ENCODE measurements at places on chromosomes 12 and 14. TPM values are rescaled to one million over a fixed set of nuclear protein-coding genes. Genes with fewer than 3 reads are reported as not detected.

Gene B3GNT4
- 0.74 TPM for polyA plus RNA-seq

Gene ANO4
- polyA plus RNA-seq, result 5.6 TPM

- DNase-seq, result no peak
Measured at GRCh38 chr14:28870033-28870564, 103.5 kb downstream of the FOXG1 start.

- DNase-seq, result no peak
Measured at GRCh38 chr12:45655186-45655585, 74.3 kb upstream of the ARID2 start.

GRCh38 chr14:103545219-103545914 lies 16.4 kb downstream of the TRMT61A start:
- peak; percentile 18 for DNase-seq

GRCh38 chr14:72002731-72003130 lies 70.5 kb downstream of the RGS6 start:
- no peak for DNase-seq
